Activated T-cell treated with anti-CD3 and anti-CD28 coated beads, Interleukin-2, amount 50 U/mL, for 1 hour (primary cell): ENCODE measurements at places on chromosomes 5 and 9.

GRCh38 chr5:16712178-16712577 is 95.4 kb upstream of the RETREG1 start:
- no peak for DNase-seq

DNA sequence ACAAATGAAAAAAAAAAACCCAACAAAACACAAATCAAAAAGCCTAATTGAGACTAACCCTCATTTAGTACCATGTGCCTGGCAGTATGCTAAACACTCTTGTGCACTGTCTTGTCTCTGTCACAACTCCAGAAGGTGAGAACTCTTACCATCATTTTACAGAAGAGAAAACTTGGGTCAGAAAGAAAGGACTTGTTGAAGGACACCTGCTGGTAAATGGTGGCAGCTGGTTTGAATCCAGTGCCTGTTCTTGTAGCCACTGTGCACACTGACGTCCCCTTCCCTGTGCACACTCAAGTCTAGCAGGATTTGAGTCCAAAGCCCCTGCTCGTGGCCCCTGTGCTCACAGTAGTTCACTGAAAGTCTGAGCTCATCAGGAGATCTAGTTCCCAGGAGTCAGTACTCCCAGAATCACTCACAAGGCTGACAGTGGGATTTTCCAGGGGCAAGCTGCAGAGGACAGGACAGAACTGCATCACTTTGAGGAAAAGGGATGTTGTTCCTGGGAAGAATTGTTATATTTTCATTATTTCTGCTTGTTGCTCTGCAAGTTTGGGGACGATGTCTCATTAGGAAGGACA is 43.0 kb upstream of the HSD17B4 start:
- no peak for DNase-seq

- no peak for DNase-seq
These were observed 280.6 kb upstream of the EFNA5 start for GRCh38 chr5:107951309-107951708.

DNA sequence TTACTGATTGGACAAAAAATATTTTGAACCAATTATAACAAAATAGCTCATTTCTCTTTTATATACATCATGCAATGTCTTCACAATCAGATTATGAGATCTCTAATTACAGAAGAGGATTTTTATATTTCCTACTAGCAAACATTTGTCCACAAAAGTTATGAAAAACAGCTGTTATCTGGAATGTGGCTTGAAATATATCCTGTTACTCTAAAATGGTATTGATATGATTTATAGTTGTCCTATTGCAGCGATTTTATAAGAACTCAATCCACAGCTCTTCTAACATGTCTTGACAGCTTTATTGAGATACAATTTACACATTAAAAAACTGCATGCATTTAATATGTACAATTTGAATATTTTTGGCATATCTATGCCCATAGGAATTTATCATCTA is 779.9 kb upstream of the ACO1 start:
- no peak for DNase-seq

GRCh38 chr9:87292449-87293191 is 205.0 kb upstream of the DAPK1 start:
- DNase-seq: no peak

DNA sequence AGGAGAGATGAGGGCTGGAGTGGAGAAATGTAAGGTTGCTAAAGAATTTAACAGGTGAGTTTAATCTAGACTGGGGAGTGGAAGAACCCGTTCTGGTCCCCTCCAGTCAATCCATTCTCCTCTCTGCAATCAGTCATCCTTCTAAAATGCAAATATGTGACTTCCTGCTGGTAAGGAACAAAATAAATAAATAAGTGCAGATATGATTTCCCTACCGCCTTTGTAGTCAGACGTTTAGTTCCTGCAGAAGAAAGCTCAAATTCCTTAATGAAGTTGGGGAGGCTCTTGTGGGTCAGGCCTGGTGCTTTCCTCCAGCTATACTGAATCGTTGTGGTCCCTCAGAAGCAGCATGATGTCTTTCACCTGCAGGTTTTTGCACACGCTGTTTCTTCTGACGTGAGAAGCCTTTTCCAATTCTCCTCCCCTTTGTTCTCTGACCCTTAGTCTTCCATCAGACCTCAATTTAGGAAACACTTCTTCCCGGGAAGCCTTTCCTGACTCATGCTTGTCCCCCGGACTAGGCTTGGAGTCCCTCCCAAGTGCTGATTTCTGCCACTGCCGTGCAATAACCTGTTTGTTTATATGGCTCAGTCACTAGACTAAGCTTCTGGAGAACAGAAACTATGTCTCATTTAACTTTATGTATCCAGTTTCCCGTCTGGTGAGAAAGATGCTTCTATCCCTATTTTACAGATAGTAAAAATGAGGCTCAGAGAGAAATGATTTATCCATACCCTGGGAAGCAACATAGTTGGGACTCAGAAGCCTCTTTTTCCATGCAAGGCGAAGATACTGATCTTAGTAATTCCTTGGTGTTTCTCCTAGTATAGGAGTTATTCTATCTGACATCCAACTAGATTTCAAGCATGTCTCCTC is 1.3 kb downstream of the ATP6V1G1 start:
- DNase-seq: no peak

DNA sequence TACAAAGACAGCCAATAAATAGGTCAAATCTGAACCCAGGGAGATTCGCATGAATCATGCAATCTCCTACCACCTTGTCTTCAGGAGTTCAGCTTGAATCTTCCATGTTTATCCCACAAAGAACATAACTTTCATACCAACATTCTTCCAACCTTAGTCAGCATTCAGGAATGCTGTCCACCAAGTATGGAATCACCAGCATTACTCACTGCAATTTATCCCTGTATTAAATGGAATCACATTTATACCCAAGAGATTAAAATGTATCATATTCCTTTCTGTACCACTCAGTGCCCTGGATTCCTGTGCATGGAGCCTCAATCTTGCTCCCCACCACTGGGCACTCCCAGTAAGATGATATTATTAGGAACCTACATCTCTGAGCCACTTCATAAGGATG is 162.6 kb downstream of the GLIS3 start:
- DNase-seq: no peak

DNA sequence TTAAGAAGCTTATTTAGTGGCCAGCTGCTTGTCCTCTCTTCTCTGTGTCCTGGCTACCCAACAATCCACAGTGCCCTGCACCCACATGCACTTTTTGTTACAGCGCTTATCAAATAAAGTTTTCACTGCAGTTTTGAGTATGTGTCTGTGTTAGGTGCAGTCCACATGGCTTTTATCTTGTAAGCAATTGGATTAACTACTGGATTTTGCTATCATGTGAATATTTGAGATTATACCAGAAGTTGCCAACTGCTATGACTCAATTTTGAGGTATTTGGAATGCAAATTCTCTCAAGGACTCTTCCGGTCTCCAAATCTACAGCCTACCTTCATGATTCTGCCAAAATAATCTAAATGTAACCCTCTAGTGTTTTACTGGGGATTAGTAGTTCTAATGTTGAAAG is 690.2 kb downstream of the NR2F1-AS1 start:
- DNase-seq: no peak

GRCh38 chr9:90787771-90788460 is 13.7 kb upstream of the SYK start:
- DNase-seq: no peak

DNA sequence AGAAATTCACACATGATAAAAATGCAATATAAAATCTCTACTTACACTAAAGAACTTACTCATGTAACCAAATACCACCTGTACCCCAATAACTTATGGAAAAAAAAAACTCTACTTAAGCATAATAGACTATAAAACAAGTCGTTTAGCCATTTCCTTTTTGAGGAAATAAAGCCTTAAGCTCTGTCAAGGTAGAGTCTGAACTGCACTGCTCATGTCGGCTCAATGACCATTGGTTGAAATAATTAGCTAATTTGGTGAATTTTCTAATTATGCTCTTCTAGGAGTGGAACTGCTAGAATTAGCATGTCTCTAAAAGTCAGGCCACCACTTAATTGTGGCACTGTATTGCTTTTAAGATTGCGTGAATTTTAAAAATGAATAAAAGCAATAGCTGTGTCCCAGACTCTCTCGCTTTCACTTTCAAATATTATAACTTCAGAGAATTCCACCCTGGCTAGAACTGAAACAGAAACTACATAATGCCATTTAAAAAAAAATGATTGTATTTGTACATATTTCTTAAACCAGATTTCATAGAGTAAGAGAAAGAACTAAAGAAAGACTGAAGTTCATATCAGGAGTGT is 113.0 kb upstream of the PCA3 start:
- no peak for DNase-seq

DNA sequence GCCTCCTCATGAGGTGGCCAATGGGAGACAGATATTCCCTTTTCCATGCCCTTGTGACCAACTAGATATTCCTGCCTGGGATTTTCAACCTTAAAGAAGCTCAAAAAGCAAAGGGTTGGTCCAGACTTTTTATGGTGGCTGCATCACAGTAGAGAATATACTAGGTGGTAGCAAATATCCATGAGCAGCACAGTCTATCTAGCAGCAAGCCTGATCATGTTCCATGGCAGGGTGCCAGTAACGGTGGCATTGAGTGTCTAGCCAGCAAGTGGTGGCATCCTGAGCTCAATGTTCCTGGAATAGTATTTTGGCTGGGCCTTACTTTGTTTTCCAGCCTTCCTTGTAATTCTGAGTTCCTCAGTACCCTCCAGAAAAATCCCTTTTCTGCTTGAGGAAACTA is 25.8 kb downstream of the CDC25C start:
- DNase-seq: no peak

DNA sequence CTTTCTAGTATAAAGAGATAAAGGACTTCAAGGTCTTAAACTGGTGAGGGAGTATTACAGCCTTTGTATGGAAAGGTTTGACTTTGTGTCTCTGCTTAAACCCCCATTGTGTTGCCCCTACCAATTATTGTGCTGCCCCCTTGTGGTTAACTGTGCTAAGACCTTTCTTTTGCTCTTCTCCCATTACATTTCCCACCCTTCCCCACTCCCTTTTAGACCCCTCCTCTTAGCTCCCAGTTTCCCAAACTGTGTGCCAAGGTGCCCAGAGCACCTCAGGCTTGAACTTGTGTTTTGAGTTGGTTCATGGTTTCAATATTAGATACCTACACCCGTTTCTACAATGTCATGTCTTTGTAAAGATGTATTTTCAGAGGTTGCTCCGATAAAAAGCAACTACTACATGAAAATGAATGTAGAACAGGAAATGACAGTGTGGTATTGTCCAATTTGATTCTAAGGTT is 2.9 kb downstream of the JAK2 start:
- DNase-seq: peak; percentile 35

DNA sequence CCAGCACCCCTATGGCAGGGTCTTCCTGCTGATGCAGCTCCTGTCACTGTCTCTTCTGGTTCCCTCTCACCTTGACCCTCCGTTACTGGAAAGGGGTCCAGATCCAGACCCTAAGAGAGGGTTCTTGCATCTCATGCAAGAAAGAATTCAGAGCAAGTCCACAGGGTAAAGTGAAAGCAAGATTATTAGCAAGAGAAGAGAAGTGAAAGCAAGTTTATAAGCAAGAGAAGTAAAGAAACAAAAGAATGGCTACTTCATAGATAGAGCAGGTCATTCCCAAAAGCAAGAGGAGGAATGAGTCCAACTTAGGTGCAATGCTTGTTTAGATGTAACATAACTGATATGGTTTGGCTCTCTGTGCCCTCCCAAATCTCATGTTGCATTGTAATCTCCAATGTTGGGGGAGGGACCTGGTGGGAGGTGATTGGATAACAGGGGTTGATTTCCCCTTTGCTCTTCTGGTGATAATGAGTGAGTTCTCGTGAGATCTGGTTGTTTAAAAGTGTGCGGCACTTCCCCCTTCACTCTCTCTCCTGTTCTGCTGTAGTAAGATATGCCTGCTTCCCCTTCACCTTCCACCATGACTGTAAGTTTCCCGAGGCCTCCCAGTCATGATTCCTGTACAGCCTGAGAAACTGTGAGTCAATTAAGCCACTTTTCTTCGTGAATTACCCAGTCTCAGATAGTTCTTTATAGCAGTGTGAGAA is 183.3 kb downstream of the MED10 start:
- no peak for DNase-seq

DNA sequence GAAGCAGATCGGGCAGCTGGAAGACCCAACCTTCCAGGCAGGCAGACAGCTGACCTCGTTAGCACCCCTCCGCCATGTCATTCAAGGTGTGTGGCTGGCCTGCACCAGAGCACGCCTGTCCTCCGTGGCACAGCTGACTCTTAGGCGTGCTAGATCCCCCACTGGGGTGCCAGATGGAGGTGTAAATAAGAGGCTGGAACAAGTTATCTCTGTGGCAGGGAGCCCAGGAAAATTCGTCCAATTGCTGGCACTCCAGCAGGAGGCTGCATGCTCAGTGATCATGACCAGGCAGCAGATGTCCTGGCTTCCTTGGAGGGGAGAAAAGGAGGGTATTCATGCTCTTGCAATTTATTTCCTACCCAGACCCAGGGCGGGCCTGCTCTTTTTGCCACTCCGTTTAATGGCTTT is 7.8 kb upstream of the ALDOB start:
- no peak for DNase-seq

- DNase-seq: no peak
These were observed 107.4 kb downstream of the LMNB1 start for GRCh38 chr5:126884269-126884819.

- no peak for DNase-seq
These were observed 5.5 kb downstream of the ADAMTSL1 start for GRCh38 chr9:18479405-18479804.

GRCh38 chr5:178625679-178626483 is 969 bp downstream of the CLK4 start:
- no peak for DNase-seq

- DNase-seq: no peak
These were observed 195.3 kb downstream of the CNTLN start for GRCh38 chr9:17330097-17330496.

- no peak for DNase-seq
These were observed 219.7 kb downstream of the ADCY2 start for GRCh38 chr5:7615566-7616061.

- no peak for DNase-seq
These were observed 21.3 kb upstream of the GBGT1 start for GRCh38 chr9:133184971-133185370.

GRCh38 chr5:5777013-5777412 is 354.5 kb downstream of the ICE1 start:
- no peak for DNase-seq

DNA sequence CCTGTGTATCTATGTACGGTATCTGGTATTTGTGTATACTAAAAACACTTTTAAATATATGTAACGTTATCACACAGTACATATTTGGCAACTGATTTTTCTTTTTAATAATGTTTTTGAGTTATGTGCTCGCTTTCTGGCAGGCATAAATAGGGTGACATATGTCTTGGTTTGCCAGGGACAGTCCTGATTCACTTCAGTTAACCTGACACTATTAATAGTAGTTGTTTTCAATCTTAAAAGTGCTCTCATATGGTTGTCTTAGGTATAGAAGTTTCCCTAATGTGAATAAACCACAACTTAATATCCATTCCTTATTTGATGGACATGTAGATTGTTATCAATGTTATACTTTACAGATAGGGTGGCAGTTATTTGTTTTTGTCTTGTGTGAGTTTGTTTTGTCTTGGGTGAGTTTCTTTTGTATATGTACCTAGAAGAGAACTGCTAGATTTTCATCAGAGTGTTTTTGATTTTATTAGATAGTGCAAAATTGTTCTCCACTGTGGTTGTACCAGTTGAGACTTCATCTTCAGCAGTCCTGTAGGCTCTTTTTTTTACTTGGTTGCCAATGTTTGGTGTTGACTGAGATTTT is 7.9 kb downstream of the G3BP1 start:
- DNase-seq: no peak
